ENCODE measurements at places on chromosomes 1 and 21.
A peak's percentile ranks its signal among the peaks of the same experiment; 100 is the strongest.

DNA sequence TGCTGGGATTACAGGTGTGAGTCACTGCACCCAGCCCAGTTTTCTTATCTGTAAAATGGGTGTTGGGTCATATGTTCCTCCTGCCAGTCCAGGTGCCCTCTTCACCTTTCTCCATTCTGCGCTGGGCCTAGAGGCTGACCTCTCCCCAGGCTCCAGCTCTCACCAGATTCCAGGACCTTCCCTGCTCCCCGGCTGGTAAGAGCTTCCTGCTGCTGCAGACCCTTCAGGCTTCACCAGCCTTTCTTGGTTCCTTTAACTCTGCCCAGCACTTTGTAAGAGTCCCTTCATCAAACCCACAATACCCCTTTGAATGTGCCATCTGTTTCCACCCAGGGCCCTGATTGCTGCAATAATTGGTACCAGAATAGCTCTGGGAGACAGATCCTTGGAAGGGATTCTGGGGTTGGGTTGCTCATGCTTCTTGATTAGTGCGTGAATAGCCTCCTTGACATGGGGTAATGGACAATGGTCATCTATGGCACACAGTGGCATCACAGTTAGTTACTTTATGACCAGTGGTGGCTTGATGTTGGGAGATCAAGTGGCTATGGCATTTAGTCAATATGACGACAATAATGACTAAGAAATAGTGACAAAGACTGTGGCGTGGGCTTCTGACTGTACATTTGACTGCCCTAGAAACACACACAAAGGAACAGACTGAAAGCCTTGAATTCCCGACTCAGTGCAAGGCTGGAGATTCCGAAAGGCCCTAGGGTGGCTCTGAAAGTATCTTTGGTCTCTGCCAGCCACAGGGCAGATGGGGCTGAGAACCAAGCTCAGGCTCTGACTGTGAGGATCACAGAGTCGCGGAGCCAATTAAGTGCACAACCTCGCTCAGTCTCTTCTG is 67.3 kb downstream of the SLC9A1 start:
- no peak for DNase-seq

GRCh38 chr1:24093732-24094131 is 18.2 kb downstream of the MYOM3 start:
- no peak for DNase-seq

DNA sequence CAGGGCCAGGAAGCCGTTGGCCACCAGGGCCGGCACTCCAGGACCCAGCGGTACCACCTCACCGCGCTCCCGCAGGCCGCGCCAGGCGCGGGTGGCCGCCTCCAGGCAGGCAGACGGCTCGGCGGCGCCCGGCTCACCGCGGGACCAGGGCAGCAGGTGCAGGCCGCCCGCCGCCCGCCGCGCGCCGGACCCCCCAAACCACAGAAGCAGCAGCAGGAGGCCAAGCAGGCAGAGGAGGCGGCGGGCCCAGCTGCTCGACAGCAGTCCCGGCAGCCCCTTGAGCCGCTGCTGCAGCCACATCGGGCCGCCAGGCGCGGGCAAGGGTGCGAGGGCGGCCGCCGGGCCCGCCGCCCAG is 312 bp downstream of the KIAA2013 start:
- no peak for DNase-seq

DNA sequence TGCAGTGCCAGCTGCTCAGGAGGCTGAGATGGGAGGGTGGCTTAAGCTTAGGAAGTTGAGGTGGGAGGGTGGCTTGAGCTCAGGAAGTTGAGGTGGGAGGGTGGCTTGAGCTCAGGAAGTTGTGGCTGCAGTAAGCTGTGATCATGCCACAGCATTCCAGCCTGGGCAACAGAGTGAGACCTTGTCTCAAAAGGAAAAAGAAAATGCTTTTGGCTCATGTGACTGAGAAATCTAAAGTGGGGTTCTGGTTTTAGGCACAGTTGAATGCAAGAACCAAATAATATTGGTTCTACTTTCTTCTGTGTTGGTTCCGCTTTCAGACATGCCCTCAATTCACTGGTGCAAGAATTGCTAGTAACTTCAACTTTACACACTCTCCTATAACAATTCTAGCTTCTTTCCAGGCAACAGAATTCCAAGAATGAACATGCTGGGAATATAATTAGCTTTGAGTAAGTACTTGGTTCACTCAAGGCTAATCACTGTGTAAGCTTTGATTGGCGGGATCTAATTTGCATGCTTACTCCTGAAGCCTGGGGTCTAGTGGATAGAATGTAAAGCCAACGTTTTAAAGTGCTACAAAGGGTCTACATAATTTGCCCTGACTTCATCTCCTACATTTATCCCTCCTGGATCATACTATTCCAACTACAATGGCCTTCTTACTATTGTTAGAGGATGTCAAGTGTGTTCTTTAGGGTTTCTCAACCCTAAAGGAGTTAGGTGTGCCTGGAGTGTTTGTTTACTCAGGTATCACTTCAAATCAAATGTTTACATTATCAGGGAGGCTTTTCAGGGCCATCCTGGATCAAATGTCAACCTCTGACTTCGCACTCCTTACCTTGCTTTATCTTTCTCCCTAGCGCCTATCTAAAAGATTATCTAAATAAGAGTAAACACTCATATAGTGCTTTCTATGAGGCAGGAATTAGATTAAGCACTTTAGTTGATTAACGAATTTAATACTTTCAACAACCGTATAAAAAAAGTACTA is 115.1 kb downstream of the SLC16A1 start:
- no peak for DNase-seq

DNA sequence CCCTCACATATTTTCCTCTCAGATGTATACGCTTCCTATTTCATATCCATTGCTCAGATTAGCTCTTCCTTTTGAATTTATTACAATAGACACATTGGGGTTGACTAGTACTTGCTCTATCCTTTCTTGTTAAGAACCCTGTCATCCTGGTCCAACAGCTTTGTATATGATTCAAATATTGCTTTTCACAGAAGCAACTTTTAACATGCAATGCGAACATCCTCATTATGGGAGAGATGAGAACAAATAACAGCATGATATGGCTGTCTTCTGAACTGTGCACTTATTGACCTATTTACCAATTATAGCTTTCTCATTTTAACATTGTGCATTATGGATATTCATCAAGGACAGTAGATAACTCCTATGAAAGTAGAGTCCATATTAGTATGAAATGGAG is 510.8 kb downstream of the PTPRC start:
- no peak for DNase-seq

DNA sequence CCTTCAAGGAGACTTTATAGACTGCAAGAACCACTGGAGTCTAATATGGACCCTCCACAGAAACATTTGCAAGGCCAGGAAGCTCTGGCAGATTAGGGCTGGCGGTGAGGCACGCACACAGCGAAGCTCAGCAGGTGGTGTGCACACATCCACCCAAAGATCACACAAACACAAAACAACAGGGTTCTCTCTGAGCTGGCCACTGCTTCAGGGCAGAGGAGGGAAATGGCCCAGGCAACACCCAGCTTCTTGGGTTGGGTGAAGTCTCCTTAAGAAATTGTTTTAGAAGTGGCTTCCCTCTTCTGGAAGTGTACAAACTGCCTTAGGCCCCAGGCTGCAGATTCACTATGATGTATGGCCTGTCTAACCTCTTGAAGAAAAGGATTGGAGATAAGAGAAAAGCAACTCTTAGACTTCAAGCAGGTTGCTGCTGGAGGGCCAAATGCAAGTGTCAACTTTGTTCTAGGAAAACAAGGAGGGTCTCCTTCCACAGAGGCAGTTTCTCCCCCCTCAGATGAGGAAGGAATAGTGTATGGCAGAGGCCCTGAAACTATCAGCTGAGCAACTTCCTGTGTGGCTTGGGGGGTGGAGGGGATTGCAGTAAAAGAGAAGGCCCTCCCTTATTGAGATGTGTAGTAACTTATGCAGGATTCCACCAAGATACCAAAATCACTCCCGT is 2.0 kb downstream of the RCSD1 start:
- peak; percentile 41 for DNase-seq

DNA sequence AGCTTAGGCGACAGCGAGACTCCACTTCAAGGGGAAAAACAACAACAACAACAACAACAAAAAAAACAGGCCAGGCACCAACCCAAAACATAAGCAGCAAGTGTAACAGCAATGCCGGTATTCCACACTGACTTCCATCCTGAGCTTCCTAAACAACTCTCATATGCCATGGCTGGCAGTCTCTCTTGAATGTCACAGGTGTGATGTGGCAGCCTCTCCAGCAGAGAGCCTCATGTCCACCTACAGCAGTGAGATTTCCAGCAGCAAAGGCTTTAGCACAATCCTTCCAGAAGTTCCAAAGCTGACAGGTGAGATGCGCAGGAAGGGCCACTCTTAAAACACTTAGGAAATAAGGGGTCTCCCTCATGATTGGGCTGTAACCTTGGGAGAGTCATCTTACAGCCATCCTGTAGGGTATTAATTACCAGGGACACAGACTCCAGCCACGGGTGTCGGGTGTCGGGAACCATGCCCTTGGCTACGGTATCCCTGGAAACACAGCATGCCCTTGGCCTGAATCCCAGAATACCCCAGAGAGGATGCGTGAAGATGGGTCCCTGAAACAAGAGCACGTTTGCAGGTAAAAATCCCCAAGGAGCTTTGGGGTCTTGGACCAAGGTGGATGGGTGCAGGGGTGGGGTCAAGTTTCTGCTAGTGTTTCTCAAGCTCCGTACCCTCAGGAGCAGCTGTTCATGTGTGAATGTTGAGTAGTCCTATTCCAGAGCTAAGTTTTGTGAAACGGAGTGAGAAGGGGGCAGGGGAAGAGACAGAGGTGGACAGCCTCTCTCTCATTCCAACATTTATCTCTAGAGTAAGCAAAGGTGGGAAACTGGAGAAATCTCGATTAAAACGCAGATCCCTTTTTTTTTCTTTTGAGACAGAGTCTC is 31.4 kb downstream of the CLSTN1 start:
- no peak for DNase-seq

GRCh38 chr1:116899529-116899928 is 10.2 kb upstream of the PTGFRN start:
- no peak for DNase-seq

- no peak for DNase-seq
Observed at GRCh38 chr1:113946678-113947387, 17.7 kb downstream of the HIPK1 start.

DNA sequence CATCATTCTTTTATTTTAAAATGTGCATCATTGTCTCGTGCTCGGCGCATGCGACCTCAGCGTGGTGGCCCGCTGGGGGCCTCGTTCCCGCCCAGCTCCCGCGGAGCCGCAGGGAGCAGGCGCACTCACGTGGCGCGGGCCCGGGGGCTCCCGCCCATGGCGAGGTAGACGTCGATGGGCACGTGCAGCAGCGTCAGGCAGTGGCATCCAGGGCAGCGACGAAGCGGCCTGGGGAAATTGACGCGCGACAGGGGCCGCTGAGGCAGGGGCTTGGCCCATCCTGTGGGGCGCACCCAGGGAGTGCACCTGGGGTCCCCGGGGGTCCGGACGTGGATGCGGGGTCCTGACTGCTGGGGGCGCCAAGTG is 994 bp downstream of the FAM229A start:
- no peak for DNase-seq

GRCh38 chr1:79302380-79302930 is 295.9 kb upstream of the ADGRL4 start:
- no peak for DNase-seq

DNA sequence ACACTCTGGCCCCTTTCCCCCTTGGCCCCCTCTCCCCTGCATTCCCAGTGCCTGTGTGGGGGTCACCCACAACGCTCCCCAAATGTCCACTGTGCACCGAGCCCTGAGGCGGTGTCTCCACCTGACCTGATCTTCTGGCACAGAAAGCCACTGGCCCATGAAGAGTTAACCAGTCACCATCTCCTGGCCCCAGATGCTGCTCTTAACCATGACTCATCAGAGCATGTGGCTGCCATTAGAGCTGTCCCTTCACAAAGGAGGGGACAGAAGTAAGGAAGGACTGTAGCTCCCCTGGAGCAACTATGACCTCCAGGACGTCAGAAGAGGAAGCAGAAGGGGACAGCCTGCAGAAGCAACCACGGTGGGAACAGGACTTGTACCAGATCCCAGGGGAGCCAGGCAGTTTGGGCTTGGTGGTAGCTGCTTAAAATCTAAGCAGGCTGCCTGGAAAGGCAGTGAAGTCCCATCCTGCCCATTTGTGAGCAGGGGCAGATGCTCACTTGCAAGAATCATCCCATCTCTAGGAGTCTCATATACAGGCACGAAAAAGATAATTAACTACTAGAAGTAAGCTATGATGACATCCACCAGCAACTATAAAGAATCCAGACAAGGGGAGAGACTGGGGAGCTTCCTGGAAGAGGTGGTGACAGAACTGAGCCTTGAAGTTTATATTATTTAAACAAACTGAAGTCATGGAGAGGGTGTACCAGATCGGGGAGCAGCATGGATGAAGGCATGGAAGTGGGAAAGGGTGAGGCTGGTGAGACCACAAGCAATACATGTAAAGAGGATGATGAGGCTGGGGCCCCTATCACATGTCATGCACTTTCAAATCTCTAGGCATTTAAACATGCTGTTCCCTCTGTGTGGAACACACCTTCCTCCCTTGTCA is 1.1 kb upstream of the TTC39A start:
- DNase-seq, result no peak
